Gastroesophageal sphincter (tissue), 4 donors: ENCODE measurements at places on chromosomes 2 and 18.

- no peak for ATAC-seq
These were observed 40.3 kb upstream of the KLF7 start for GRCh38 chr2:207206011-207206410.

DNA sequence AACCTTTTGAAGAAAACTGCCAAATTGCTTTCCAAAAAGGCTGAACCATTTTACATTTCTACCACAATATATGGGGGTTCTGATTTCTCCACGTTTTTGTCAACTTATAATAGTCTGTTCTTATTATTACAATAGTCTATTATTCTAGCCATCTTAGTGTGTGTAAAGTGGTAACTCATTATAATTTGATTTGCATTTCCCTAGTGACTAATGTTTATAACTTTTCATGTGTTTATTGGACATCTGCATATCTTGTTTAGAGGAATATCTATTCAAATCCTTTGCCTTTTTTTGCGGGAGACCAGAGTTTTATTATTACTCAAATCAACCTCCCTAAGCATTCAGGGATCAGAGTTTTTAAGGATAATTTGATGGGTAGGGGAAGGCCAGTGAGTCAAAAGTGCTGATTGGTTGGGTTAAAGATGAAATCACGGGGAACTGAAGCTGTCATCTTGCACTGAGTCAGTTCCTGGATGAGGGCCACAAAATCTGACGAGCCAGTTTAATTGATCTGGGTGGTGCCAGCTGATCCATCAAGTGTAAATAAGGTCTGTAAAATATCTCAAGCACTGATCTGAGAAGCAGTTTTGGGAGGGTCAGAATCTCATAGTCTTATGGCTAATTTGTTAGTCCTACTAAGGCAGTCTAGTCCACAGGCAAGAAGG lies 303.4 kb upstream of the NCKAP5 start:
- no peak for ATAC-seq

GRCh38 chr18:34514238-34514637 lies 195.9 kb upstream of the DTNA start:
- ATAC-seq = no peak

DNA sequence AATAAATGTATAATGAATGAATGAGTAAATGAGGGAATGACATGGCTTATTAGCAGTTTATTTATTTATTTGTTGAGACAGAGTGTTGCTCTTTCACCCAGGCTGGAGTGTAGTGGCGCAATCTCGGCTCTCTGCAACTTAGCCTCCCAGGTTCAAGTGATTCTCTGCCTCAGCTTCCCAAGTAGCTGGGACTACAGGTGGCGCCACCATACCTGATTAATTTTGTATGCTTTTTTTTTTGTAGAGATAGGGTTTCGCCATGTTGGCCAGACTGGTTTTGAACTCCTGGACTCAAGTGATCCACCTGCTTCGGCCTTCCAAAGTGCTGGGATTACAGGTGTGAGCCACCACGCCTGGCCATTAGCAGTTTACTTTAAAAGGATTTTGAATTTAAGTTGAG lies 100.3 kb upstream of the CAVIN2 start:
- ATAC-seq = no peak

- no peak for ATAC-seq
These were observed 38.6 kb upstream of the SNORC start for GRCh38 chr2:232831496-232831895.

GRCh38 chr2:219220652-219221402 lies 2.1 kb upstream of the ABCB6 start:
- ATAC-seq = no peak

- ATAC-seq = no peak
These were observed 27.2 kb downstream of the RNF152 start for GRCh38 chr18:61865466-61866175.

- ATAC-seq = no peak
These were observed 439.7 kb downstream of the RIT2 start for GRCh38 chr18:42675810-42676209.

DNA sequence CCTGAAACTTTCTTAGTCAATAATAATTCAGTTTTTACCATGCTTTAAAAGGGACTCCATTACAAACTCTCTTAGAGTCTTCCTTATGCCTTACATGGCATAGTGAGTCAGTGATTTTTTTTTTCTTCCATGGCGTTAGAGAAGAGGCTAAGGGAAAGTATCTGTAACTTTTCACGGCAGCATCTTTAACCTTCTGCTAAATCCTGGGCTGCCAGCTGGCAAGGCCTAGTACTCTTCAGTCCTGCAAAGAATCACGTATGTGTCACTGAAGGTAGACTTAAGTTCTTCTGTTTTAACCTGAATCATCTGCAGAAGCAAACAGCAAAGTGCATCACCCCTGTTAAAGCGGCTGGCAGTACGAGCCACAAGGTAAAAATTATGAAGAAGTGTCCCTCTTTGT lies 286.3 kb upstream of the FN1 start:
- ATAC-seq = peak; percentile 60

GRCh38 chr2:219104107-219105035 lies 43.6 kb upstream of the IHH start:
- ATAC-seq = no peak

DNA sequence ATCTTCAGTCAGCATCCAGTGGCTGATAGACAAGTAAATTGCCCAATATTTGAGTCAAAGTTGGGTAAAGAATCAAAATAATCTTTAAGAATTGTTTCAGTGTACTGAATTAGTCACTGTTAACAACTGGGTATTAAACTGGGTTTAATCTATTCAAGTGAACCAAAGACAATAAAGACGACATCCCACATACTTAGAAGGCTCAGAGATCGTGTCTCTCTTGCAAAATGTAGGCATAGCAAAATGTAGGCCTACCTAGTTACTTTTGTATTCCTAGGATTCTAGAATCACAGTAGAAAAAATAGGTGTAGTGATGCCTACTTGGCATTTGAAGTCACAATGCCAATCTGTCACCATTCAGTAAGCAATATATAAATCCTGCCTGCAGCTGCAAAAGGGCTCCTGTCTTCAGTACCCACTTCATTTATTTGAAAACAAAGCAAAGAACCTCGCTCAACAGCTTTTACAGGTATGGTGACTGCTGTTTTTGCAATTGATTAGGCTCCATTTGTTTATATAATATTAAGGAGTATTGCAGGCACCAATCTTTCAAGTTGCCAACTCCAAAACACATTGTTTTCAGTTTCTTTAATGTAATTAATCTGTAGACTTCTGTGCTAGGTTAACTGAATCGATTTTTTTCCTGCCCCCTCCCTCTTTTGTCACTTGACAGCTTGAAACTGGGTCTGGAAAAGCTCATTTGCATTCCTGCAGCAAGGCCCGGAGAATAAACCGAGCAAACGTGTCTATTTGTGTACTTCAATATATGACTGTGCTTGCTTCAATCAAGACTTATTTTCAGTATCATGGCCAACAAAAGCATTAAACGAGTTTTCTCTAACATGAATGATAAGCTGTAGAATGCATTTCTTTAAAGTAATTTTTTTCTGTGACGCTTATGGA lies 1074.9 kb downstream of the TDRD15 start:
- ATAC-seq = no peak

DNA sequence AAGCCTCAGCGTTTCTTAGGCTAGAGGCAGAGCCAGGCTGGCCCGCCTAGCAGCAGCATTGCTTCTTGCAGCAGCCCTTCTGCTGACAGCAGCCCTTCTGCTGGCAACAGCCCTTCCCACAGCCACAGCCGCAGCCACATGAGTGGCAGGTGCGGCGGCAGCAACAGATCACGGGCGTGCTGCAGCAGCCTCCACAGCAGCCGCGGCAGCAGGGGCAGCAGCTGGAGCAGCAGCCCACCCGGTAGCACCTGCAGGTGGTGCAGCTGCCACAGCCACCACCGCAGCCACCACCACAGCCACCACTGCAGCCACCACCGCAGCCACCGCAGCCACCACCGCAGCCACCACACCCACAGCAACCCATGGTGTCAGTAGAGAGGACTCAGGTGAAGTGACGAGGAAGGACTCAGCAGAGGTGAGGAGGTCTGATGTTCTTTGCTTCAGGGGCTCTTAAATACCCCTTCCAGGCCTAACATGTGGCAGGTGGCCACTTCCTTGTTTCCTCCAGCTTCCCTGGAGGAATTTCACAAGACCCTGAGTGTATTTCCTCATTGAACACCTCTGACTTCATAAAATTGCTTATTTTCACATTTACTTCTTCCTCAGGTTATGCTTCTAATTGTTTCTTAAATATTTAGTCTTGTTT lies at the start of gene SCYGR6:
Gene SCYGR6, minus strand, starts transcription at position 364 of the 646 bp plus-strand sequence. Its CDS starts 0 bp downstream, at position 364.
- ATAC-seq = no peak

DNA sequence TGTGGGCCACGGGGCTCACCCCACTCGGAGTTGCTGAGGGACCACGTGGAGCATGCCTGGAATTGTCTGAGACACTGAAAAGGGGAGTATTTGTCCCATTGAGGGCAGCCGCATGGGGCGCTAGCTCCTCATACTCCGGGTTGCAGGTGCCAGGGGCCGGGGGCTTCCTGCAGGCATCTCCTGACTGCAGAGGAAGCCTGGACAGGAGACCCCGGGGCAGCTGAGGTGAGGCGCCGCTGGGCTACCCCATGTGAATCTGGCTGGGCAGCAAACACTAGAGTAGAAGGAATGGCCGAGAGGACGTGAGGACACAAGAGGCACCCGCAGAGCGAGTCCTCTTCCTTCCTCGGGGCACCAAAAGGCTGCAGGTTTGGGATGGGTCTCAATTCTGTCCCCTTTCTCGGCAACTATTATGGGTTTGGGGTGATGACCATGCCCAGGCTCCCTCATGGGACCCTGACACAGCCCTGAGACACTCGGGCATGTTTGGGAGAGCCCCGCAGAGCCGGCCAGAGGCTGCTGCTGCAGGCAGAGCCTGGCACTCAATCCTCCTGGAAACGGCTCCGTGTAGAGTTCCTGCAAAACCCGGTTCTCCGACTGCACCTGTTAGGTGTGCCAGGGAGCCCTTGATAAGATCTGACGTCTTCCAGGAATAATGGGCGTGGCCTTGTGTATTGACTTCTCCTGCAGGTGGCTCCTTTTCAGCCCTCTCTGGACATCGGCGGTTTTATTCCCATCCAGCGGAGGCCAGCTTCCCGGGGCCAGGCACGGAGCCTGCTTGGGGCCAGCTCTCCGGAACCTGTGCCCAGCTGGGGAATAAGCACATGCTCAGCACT lies 77.0 kb downstream of the CTIF start:
- ATAC-seq = no peak

DNA sequence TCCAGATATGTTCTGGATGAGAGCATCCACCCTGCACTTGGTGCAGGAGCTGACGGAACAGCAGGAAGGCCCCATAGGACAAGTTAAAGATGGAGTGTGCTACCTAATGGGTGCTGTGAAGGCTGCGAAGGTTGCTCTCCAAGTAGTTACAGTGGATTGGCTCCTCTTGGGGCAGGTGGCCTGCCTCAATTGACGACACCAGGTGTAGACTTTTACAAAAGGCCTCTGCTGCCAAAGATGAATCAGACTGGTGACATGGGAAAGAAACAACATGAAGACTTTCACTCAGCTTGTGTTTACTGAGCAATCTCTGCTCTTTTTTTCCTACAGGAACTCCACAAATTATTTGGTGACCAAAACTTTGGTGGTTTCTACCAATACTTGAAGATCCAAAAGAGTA lies 437.7 kb downstream of the PLCL1 start:
- ATAC-seq = no peak

DNA sequence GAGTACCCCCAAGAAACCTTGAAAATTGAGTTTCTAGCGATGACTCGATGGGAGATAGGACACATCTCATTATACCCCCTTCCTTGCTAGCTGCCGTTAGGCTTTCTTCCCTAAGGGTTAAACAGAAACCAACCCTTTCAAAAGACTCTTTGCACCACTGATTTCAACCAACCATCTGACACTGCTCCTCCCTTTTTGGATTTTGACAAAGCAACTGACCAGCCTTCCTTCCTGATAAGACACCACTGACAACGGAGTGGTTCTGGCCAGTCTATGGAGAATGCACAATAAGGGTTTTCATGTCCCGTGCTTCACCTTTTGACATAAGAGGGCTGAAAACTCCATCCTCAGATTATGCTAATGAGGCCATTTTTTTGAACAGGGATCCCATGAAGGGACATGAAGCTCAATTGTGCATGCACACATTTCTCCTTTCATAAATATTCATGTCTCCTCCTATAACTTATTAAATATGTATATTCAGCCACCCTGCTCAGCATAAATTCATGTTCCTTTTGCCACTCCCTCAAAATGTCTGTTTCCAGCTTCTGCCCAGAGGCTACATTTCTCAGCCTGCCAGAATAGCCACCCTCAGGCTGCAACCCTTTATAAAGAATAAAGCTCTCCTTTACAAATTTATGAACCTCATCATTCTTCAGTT lies 52.8 kb upstream of the SLC35F5 start:
- ATAC-seq = no peak

DNA sequence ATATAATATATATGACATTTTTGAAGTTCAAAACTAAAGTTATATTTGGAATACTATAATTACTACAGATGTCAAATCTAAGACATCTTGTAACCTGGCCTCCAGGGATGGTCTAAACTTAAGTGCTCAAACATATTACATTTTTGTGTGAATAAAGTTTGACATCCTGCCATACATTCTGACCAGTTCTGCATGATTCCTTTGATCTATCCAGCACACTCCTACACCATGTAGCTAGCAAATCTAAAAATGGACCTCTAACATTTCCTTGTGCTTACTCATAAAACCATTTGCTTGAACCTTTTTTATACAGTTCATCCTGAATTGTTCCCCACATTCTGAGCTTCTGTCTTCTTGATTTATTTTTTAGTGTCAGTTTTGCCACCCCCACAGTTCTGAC lies 294.3 kb upstream of the ZNF804A start:
- no peak for ATAC-seq

GRCh38 chr2:126874961-126875360 lies 23.7 kb upstream of the TEX51 start:
- ATAC-seq = no peak

GRCh38 chr2:203535784-203536585 lies 884 bp upstream of the RAPH1 start:
- no peak for ATAC-seq

GRCh38 chr2:83143946-83144345 lies 1315.1 kb downstream of the SUCLG1 start:
- ATAC-seq = no peak

DNA sequence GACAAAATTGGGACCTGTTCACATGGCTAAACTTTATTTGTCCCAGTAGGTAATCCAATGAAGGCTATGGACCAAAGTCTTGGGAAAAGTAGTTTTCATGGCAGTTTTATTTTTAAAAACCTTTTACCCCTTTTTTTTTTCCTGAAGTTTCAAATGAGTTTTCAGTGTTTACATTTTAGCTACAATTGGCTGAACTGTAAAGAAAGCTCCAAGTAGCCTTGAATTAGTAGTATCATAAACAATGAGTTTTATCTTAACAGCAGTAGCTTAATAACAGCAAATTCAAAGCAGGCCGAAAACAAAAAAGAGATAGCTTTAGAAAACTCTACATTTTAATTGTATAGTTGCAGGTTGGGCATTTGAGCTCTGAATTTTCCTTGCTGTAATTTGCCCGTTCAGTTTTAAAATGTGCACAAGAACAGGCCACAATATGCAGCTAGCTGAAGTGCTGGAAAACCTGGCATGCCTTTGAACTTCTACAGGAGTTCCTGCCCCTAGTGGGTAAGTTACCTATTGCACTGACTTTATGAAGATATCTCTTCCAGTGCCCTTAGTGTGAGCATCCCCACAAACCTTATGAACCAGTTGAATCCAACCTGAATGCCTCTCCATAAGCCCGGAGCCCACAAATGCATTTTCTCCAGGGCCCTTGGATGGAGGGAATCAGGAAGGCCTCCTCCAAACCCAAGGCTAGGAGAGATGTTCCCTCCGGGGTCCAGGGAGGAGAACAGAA lies 106.7 kb downstream of the XRCC5 start:
- no peak for ATAC-seq
